T follicular helper cell (primary cell): ENCODE measurements at places on chromosomes 1 and 21.

- DNase-seq, result peak; percentile 22
Observed at GRCh38 chr1:109193653-109194590, 19.8 kb upstream of the SARS1 start.

GRCh38 chr1:79129914-79130313 lies 123.4 kb upstream of the ADGRL4 start:
- no peak for DNase-seq

GRCh38 chr1:190373705-190374336 lies 103.8 kb downstream of the BRINP3 start:
- no peak for DNase-seq

DNA sequence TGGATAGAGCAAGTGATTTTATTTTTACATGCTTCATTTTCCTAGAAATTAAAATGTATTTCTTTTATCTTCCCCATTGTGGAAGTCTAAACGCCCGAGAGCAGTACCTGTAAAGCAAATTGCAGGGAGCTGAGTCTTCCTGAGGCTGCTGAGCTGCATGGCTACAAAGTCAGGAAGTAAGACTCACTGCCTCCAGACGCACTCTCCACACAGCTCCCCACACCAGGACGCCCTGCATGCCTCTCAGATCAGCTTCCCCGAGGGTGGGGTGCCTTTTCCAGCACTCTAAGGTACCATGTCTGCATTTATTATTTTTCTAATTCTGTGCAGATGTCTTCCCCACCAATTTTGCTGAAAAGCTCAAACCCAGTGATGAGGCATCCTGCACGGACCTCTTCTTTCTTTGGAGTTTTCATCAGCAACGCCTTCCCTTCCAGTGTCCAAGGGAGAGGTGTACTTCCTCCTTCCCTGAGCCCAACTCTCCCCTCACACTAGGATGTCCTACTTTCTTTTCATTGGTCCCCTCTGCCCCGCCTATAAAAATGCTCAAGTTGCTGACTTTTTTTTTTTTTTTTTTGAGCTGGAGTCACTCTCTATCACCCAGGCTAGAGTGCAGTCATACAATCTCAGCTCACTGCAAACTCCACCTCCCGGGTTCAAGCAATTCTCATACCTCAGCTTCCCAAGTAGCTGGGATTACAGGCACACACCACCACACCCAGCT lies 114.7 kb downstream of the PCNX2 start:
- no peak for DNase-seq

- no peak for DNase-seq
Observed at GRCh38 chr1:205396967-205397616, 24.8 kb downstream of the LEMD1 start.

DNA sequence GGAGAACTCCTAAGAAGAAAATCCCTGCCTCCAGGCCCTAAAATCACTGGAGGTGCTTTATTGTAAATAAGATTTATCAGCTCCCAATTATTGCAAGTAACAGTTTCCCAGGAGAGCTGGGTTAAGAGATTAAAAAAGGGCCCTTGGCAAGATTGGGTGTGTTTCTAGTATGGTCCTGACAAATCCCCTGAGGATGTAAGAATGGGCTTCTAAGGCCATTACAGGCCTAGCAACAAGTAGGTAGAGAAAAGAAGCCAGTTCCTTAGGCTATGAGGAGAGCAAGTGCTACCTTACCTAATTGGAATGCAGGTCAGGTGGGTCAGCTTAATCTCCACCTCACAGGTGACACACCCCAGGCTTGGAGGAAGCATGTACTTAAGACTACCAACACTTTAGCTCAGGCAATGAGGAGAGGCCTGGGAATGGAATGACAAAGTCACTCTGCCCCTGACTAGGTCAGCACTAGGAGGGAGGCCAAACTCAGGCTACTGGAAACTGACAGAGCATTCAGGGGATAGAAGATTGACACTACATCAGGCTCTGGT lies 6.8 kb upstream of the OTUD7B start:
- no peak for DNase-seq

GRCh38 chr21:37717534-37717933 lies 198.7 kb downstream of the KCNJ6 start:
- no peak for DNase-seq

- DNase-seq, result no peak
Observed at GRCh38 chr1:8754993-8755392, 62.4 kb downstream of the RERE start.

- DNase-seq, result no peak
Observed at GRCh38 chr1:22751124-22751531, 40.5 kb downstream of the EPHB2 start.

GRCh38 chr1:37682334-37682987 lies 9.9 kb upstream of the CDCA8 start:
- DNase-seq, result peak; percentile 63

- DNase-seq, result no peak
Observed at GRCh38 chr1:213162338-213162737, 111.3 kb downstream of the RPS6KC1 start.

GRCh38 chr1:63773815-63774616 lies at the start of gene ROR1:
ROR1 (plus strand) TSS chr1:63774017.
- no peak for DNase-seq

DNA sequence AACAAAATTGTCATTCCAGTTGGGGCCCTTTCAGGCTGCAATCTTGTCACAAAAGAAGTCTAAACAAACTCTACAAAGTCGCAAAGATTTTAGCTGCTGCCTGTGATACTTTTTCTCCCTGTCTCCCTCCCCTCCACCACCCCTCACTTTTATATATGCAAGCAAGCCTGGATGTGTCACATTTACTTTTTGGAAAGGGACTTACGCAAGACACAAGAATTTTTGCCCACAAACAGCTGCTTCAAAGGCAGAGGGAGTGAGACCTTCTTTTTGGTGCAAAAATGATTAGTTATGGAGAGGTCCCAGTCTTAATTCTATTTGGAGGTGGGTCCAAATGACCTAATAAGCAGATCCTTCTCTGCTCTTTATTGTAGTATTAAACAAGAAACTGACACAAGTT lies 22.9 kb upstream of the RALGPS2 start:
- no peak for DNase-seq

- no peak for DNase-seq
Observed at GRCh38 chr1:29963946-29964345, 727.6 kb downstream of the PTPRU start.

DNA sequence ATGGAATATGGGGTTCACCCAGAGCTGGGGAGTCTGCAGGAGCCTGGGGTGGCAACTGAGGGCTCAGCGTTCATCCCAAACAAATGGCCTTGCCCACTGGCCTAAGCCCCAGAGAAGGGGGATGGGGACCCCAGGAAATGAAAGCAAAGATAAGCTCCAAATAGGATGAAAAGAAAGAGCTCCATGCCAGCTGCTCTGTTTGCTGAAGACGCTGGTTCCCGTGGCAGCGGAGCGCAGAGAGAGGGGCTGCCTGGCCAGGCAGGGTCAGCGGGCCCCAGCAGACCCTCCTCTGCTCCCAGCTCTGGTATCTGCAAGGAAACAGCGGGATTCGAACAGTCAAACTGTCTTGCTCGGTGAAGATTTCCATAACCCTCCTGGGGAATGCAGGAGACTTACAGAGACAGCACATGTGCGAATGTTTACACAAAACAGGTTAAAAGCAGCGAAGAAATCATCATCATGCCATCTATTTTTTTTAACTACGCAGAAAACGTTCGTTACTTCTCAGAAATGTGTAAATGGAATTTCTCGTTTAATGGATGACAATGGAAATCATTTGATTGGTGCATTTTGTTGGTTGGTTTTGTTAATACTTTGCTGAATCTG lies 94.4 kb downstream of the PDE9A start:
- no peak for DNase-seq

- no peak for DNase-seq
Observed at GRCh38 chr1:160122978-160123495, 7.5 kb downstream of the ATP1A2 start.

DNA sequence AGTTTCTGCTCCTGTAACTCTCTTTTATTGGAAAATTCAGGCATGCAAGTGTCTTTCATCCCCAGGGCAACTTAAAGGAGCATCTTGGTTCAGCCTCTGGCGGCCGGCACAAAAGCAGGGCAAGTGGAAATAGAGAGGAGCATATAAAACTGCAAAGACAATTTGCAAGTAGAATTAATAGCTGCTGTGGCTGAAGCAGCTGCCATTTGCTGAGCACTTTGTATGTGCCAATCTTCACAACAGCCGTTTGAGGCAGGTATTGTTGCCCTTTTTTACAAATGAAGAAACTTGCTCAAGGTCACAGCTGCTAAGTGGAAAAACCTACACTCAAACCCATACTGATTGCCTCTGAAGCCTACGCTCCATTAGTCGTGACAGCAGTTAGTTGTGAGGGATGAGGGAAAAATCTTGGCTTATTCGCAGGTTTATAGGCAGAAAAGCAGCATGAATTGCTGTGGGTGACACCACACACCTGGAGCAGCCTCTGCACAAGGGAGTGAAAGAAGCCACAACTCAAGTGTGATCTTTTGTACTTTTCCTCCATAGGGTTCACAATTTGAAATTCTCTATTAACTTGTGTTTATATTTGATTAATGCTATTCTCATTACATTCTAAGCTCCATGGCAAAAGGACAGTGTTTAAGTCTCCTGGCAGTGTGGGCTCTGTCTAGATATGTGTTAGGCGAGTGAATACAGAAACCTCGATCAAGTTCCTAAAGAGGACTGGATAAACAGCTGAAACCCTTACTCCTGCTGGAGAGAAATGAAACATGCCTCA lies 99.0 kb upstream of the BEND5 start:
- no peak for DNase-seq

DNA sequence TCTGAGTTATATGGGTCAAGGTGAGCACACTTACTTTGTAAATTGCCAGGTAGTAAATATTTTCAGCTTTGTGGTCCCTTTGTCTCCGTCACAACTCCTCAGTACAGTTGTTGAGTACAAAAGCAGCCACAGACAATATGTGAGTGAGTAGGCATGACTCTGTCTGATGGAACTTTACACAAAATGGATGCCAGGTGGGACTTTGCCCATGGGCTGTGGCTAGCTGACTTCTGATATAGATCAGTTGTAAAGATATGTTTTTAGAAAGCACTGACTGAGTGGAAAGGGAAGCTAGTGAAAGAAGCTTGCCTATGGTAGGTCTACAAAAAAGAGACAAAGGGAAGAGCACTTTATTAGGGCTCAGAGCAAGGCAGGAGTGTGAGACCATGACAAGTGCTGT lies 23.1 kb upstream of the IGSF5 start:
- DNase-seq, result no peak

DNA sequence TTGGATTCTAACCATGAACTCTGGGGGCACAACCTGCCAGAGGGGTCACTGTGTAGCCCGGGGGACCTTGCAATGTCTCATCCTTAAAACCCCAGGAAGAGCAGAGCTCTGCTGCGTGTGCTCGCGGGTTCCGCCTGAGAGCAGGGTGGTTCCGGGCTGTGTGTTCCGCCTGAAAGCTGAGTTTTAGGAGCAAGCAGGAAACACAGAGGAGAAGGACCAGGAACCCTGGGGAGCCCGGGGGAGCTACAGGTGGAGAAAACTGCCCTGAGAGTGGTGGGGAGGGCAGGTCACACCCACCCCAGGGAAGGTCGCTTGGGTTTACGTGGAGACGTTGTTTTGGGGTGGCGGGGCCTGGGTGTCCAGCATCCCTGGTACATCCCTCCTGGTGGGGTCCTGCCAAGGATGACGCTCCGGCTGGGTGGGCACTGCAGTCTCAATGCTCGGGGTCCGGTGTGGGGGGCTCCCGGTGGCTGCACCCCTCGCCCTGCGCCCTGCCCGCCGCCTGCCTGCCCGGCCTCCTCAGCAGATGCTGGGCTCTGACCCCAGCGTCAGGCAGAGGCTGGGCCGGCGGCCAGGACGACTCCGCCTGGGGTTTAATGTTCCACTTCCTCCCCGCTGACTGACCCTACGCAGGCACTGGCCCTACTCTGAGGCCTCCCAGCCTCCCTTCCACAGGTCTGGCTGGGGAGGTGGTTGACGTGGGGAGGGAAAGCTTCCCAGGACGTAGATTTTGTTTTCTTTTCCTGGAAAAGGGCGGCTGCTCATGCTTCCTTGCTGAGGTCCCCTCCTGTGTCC lies 17.3 kb upstream of the C1orf159 start:
- no peak for DNase-seq

GRCh38 chr1:46041974-46042373 lies 90.5 kb downstream of the PIK3R3 start:
- no peak for DNase-seq

DNA sequence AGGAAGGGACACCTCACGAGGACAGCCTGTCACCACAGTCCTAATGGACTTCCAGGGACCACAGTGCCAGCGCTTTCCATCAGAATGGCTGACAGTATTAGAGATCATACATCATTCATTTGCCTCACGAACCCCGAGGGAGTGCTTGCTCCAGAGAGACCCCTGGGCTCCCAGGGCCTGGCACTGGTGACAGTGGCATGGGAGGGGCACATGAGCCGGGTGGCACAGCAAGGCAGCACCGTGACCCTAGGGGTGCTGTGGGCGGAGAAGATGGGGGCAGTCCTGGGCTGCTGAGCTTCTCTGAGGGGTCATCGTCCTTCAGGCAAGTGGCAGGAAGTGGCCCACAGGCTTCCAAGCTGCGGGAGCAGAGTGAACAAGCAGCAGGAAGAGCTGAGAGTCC lies 16.4 kb upstream of the TSPEAR start:
- no peak for DNase-seq

GRCh38 chr1:21655259-21655658 lies 13.9 kb downstream of the RAP1GAP start:
- DNase-seq, result no peak

GRCh38 chr1:226009650-226010044 lies 10.5 kb upstream of the SDE2 start:
- no peak for DNase-seq

GRCh38 chr1:192811006-192811405 lies 2.2 kb downstream of the RGS2 start:
- DNase-seq, result no peak

DNA sequence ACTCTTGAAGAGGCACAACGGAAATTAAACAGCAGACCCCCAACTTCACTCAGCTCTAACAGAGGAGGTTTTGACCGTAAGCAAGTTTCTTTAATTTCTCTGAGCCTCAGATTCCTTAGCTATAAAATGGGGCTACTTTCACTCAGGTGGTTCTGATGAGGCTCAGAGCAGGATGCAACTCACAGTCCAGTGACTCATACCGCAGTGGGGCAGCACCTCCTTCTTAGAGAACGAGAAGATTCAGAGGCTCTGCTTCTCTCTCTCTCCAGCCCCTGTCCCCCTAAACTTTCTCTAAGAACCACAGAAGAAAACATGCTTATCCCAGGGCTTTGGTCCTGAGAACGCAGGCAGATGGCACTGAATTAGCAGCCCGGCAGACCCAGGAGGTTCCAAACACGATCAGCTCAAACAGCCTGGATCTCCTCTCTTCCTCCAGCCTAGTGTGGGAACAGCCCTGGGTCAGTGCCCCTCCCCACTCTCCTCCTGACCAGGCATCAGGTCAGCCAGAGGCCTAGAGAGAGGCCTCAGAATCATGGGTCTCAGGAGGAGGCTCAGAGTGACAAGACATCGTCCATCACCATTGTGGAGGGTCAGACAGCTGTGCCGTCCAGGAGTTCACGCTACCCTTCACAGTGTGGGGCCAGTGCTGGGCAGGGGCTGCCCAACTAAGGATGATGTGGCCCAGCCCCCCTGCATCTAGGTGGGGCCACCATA lies 433.0 kb downstream of the PTPRU start:
- no peak for DNase-seq

DNA sequence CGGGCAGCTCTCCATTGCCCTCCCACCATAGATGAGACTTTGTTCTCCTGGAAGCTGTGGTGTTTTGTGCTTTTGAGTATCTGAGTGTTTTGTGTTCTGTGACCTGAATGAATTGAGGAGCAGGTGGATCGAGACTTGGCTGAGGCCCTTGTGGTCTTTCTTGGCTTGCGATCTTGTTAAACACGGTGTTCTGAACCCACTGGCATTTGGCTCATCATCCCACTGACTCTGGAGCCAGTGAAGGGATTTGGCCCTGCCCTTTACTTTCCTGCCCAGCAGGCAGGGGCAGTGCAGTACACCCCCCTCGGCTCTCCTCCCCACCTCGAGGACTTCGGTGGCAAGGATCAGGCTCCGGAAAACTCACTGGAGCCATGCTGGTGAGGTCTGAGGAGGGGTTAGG lies 30.6 kb downstream of the PKNOX1 start:
- no peak for DNase-seq
